Effector memory CD8-positive, alpha-beta T cell (primary cell): ENCODE measurements at places on chromosomes 4 and X.

GRCh38 chr4:2827071-2827873 is 16.4 kb upstream of the ADD1 start:
- DNase-seq, result no peak

DNA sequence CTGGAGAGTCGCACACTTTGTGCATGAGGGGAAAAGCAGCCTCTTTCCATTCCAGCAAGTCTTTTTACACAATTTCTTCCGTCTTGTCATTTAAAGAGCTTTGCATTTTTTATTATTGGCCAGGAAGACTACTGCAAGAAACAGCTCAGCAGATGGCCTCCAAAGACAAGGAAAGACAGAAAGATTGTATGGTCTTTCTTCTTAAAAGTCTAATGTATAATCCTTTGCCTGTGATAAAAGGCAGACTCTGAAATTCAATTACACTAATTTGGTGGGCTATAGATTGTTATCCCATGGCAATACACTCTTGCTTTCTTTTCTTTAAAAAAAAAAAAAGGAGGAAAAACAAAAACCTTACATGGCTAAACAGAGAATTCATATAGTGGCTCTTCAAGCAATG is 5.9 kb downstream of the CAPN6 start:
- DNase-seq, result no peak

DNA sequence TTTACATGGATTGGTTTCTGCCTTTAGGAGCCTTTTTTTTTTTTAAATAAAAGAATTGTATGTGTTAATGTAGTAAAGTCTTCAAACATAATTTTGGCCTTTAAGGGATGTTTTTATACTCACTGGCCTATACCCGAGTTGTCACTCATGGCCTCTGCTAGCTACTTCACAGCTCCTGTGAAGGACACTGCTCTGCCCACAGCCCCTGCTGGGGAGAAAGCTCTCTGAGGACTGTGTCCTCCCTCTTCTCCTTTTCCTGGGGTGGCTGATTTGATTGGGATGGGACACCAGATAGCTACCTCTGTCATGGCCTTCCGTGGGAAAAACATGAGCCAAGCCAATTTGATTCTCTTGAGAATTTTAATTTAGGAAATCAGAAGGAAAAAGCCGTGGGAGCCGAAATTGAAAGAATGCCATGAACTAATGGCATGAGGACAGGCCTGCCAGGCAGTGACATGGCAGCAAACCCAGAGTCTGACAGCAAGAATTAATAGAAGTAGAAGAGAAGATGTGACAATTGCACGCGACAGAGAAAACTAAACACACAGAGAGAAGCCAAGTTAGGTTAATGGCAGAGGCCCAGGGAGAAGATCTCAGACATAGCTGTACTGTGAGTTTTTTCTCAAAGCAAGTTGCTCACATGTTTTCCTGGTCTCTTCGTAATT is 81.4 kb downstream of the ARHGAP10 start:
- DNase-seq, result no peak

GRCh38 chr4:77153006-77153405 is 4.0 kb upstream of the CCNG2 start:
- DNase-seq, result no peak

DNA sequence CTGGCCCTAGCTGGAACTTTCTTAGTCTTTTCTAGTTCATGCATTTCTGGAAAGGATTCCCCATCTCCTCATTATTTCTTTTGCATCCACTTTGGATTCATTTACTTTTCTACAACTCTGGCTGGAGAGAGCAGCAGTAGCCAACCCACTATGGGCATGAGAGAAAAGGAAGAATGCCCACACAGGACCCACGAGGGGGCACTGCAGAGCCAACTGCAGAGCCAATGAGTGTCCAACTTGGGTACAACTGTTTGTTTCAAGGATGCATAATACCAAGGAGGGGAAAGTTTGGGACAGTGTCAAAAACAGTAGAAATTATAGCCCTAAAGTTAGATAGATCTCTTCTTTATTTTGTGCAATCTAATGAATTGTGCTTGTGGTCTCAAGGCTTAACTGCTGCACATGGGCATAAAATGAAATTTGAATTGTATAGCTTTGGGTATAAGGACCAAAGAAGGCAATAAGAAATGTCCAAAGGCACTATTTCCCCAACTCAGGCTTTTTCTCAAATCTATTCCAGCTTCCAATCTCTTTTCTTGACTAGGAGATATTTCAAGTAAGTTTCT is 230.6 kb downstream of the NSUN7 start:
- no peak for DNase-seq

- DNase-seq, result no peak
These were observed 105.2 kb downstream of the RBMX2 start for GRCh38 chrX:130507015-130507414.

DNA sequence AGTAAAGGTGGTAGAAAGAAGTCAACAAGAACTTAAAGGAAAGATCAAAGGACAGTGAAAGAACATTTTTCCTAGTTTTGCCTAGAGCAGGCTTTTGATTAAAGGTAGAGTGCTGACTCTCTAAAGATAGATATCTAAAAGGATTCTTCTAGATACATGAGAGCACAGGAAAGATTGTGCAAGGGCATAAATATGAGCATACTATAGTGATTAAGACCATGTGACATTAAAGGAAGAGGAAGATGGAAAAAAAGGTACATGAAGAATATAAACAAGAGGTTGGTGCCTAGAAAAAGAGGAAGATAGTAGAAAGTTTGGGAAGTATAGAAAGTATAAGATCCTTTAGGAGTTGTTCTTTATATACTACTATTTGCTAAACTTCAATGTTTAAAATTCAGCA is 26.1 kb upstream of the TET2 start:
- no peak for DNase-seq

GRCh38 chrX:45479835-45480422 is 279.3 kb upstream of the DIPK2B start:
- no peak for DNase-seq

DNA sequence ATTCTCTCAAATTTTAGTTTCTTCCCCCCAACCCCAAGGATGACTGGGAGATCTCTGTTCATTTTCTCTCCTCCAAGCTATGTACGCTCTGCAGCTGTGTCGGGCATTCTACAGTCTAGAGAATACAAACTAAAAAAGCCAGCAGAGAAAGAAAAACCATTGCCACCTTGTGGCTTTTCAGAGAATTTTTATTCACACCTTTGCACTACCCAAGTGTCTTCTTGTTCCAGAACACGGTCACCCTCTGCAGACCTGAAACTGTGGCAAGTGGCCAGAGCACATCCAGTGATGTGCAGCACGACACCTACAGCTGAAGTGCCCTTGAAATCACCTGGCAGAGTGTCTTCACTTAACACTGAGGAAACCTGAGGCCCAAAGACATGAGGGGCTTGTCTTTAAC is 68.6 kb downstream of the CHST7 start:
- peak; percentile 6 for DNase-seq

DNA sequence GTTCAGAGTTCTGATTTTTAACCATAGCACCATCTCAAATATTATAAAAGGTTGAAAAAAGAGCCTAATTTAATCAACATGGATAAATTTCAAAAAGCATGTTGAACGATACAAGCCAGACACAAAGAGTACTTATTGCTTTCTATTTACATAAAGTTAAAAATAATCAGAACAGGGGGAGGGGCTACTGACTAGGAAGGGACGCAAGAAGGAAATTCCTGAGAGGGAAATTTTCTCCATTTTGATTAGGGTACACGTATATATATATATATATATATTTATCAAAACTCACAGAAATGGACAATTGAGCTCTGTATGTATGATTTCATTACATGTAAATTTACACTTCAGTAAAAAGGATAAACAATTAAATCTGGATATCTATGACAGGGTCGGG is 482 bp upstream of the MBTPS2 start:
- no peak for DNase-seq

DNA sequence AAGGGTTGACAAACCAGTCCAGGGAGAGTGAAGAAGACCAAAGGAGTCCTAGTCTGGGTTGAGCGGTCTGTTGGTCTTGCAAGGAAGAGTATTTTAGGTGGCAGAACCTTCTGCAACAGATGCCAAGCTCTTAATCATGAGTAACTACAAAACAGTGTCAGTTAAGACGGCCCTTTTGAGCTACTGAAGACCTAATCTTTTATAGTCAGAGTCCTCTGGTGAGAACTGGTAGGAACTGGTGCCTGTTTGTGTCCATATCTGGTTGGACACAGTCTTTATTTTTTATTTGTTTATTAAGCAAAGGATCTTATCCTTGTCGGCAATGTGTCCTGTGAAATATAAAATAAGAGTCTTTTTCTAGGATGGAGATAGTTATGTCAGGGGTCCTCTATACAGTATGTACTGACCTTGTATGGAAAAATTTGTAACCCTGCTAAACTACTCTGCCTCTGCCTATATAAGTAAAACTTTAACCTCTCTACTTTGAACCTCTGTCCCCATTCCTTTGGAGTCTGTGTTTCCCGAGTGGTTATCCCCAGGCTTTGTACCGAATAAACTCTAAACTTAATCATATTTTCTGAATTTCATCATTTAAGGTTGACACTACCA is 47.1 kb downstream of the FAM13A start:
- no peak for DNase-seq

DNA sequence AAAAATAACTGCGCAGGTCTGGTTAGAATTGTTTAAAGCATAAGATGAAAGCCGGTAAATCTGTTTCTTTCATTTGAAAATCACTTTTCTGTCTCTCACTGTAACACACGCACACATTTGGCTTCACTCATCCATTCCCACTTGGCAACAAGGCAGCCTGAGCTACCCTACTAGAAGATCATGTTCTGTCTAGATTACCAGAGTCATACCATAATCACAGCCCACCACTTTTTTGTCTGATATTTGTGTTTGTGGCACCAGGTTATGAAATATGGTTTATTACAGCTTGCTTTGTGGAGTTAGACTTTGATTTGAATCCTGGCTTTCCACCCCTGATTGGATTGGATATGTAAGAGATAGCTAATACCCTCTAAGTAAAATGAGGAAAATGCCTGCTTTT is 2.2 kb downstream of the USO1 start:
- DNase-seq, result no peak

GRCh38 chr4:158624889-158625478 is 46.7 kb downstream of the C4orf46 start:
- no peak for DNase-seq

DNA sequence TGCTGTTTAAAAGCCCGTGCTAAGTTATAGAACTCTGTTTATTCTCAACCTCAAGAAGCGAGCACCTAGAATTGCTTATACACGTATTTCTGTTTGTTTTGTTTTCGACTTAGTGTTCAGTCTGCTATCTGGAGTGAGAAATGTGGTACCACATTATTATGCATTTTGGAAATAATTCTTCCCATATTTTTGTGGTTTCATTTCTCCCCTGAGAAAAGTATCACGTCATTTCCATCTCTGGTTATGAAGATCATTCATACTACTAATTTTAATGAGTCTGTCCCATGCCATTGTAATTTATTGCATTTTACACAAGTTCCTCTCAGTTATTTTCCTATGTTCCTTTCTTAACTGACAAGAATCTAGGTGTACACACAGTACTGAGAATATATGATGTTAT is 186.0 kb downstream of the DCHS2 start:
- no peak for DNase-seq

- DNase-seq, result no peak
These were observed 151.0 kb downstream of the NHS start for GRCh38 chrX:17525762-17526555.

DNA sequence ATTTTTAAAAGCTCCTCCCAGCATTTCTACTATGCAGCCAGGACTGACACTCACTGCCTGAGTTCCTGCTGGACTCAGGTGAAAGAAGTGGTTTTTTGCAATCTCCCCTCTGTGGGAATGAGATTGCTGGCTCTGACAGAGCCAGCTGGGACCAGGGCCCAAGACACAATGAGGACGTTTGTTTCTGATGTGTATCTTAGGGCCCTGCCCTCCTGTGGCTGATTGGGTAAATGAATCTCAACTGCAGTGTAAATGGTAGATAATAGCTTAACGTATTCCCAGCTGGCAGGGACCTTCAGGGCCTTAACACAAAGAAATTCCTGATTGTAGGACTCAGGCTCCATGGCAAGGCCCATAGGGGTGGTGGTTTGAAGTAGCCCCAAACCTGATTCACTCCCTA is 85.8 kb upstream of the PRPS1 start:
- no peak for DNase-seq

GRCh38 chr4:121168446-121169281 is 4.5 kb upstream of the TNIP3 start:
- no peak for DNase-seq

- DNase-seq, result no peak
These were observed 803.0 kb downstream of the DMD start for GRCh38 chrX:32408389-32408788.

GRCh38 chr4:21898101-21898500 is 50.5 kb downstream of the KCNIP4 start:
- no peak for DNase-seq

DNA sequence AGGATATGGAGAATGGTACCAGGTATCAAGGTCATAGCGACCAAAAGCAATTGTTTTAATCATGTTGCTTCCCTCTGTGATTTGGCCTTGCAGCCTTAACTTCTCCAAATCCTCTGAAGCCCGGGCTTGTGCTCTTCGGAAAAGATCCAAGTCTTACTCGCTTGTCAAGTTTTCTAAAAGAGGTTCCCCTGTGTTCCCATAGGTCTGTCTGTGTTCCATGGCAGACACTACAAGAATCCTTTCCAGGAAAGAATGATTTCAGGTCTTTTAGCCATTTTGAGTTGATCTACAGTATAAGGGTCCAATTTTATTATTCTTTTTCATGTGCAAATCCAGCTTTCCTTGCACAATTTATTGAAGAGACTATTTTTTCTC is 710.6 kb upstream of the DIAPH2 start:
- DNase-seq, result no peak

DNA sequence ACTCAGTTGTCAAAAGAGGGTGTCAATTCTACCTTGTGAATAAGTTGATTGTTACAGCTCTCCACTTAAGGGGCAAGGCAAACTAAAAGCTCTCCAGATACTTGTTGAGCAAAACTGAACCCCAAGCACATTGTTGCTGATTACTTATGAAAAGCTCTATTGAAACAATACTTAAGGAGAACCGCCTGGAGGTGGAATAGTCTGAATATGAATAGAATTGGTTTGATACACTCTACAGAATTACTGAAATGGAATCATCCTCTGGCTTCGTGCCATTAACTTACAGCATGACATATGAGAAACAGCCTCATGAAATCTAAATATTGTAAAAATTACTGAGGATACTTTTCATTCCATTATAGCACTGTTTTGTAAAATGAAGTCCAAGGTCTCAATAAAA is 127.0 kb upstream of the SH3RF1 start:
- DNase-seq, result no peak

DNA sequence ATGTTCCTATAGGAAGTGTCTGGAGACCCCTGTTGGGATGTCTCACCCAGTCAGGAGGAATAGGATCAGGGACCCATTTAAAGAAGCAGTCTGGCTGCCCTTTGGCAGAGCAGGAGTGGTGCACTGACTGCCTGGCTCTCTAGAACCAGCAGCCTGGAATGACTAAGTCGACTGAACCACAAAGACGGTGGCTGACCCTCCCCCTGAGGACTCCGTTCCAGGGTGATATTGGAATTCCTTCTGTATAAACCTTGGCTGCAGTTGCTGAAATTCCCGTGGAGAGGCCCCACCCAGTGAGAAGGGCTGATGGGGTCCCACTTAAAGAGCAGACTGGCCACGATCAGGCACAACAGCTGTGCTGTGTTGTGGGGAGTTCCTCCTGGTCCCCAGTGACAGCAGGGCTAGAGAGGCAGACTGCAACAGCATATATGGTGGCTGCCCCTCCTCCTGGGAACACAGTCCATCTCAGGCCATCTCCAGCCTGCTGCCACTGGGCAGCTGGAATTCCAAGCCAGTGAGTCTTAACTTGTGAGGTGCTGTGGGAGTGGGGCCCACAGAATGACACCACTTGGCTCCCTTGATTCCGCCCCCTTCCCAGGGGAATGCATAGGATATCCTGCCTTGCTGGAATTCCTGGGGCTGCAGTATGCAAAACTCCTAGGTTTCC is 41.8 kb upstream of the RLIM start:
- no peak for DNase-seq

- no peak for DNase-seq
These were observed 65.9 kb downstream of the FAT1 start for GRCh38 chr4:186657764-186658163.
